ENCODE measurements at places on chromosomes 2 and 18.

GRCh38 chr18:9092665-9093064 lies 9.8 kb upstream of the NDUFV2 start:
- DNase-seq, result peak; percentile 5

DNA sequence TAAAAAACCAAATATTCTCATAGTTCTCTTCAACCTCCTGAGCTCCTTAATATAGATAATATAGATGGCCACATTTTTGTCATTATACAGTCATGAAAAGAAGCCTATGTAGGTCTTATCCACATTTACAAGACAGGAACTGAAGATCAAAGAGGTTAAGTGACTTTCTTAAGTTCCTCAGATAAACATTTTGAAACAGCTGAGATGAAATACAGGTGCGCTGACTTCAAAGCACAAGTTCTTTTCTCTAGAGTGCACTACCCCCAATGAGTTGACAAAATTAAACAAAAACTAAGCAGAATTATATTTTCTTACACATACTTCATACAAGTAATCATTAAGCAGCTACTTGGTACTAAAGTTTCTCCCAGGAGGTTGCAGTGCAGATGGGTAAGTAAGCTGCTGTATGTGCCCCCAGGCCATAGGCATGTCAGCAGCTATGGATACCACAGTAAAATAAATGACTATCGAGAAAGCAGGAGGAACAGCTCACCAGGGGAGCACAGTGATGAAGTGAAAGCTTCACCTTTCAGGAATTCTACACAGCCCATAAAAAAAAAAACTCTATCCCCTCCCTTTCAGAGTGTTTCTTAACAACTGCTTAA lies 199.8 kb downstream of the DPP10 start:
- no peak for DNase-seq

DNA sequence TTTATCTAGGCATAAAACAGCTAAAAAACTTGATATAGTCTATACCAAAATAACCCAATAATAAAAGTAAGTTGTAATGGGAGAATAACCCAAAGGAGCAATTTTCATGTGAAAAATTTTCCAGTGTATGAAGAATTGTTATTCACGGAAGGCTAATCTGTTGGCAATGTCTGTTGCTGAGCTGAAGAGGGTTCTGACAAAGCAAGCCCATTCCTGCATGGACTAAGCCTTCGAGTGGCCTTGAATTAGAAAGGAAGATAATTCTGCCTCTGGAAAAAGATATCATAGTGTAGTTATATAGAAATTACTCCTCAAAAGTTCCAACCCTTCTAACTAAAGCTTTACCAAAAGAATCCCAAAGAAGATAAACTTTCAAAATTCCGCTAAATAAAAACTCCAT lies 101.5 kb downstream of the MAP2 start:
- no peak for DNase-seq

- DNase-seq, result peak; percentile 24
These were observed 229.8 kb downstream of the CCDC178 start for GRCh38 chr18:33210575-33211189.

DNA sequence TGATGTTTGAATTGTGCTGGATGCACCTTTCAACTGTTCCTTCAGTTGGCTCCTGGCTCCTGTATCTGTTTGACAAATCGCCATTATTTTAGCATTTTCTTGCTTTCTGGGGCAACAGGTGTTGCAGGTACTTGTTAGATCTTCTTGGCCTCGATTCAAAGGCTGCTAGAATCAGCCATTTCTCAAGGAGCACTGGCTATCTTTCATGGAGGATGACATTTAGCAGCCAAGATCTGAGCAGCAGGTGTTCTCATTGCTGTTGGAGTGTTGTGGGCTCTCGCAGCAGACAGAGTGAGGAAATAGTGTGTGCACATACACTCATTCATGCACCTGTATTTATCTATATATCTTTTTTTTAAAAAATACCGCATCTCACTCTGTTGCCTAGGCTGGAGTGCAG lies 52.2 kb downstream of the INPP5D start:
- no peak for DNase-seq

DNA sequence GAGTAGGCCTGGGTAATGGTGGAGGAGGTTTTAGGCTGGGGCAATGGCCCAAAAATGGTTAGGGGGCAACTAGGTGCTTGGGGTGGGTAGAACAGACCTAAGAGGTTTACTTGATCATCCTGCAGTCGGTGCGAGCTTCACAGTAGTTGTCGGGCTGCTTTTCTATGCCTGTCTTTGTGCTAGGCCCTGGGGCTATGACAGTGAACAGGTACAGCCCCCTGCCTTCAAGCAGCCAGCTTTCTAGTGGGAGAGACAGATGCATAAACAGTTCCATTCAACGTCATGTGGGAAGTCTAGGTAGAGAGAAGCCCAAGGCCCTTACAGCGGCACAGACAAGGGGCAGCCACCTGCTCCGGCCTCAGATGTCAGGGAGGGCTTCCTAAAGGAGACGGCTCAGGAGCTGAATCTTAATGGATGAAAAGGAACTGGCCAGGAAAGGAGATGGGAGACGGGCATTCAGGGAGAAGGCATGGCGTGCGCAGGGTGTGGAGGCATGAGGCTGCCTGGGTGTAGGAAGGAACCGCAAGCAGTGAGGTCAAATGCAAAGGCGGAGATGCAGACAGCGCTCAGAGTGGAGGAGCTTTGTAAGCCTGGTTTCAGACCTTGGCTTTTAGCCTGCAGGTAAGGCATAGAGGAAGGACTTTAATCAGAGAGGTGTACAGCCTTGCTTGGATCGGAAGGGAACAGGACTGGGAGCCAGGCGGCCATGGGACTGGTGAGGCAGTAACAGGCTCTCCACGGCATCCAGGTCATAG lies 6.0 kb downstream of the CTIF start:
- no peak for DNase-seq

DNA sequence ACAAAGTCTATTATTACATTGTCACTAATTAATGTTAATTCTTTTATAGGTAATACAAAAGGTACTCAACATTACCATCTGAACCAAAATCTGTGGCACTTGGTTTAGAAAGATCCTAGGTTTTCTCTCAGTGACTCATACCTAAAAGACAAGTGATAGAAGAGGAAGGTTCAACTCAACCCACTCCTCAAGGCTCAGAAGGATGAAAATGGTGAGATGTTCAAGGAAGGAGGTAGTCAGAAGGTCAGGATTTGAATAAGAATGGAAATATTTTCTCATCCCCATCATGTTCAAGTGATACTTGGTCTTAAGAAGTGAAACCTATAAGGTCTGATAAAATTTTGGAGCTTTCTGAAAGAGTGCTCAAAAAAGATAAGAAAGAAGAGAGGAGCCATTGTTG lies 86.4 kb upstream of the FBXO11 start:
- DNase-seq, result no peak

GRCh38 chr18:7721532-7721931 lies 154.4 kb downstream of the PTPRM start:
- no peak for DNase-seq

- DNase-seq, result no peak
These were observed 71.0 kb downstream of the NOL4 start for GRCh38 chr18:34153711-34154110.

DNA sequence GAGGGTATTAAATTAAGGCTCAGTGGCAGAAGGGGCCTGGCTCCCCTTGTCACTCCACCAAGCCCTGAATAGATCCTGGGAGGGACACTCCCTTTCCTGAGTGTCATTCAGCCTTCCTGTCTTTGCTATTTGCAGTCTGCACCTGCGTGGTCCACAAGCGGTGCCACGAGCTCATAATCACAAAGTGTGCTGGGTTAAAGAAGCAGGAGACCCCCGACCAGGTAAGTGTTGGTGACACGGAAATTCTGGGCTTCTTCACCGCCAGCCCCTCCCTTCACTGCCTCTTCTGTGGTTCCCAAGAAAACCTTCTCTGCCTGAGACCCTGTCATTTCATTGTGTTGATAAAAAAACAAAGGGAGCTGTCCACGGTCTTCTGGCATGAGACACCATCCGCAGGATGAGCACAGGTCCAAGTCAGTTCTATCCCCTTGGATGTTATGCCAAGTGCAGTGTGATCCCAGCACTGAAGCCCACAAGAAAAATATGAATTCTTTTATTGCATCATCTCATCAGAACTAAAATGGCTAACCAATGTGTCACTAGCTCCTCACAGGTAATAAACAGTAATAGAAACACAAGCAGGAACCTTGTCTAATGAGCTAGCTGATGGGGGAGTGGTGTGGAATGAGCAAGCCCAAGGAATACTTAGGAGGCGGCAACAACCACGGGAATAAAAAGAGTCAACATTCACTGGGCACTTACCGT lies 316.9 kb upstream of the EPAS1 start:
- DNase-seq, result no peak

DNA sequence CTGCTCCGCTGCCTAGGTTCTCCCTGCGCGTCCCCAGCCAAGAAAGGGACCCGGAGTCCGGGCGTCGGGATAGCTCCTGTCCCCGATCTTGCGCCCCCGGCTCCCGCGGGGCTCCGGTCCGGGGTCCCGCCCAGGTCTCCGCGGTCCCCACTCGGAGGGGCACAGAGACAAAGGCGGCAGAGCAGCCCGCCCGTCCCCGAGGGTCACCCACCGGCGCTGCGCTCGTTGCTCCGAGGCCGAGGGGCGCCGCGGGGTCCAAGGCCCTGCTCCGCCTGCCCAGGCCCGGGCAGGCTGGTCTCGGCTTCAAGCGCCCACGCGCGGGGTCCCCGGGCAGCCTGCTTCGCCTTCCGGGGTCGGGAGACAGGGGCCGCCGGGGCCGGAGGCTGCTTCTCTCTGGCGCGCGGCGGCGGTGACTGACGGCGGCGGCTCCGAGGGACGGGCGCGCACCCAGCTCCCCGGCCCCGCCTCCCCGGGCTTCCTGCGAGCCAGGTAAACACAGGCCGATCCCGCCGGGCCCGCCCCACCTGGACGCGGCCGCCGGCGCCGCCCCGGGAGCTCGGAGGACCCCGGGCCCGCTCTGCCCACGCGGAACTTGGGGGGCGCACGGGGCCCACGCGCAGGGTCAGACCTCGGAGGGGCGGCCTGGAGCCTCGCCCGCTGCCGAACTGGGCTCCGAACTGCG lies at the start of gene MBP:
Gene MBP, minus strand, starts transcription at position 415 of the 682 bp plus-strand sequence. CDS start 27,522 bp downstream, outside the sequence.
- DNase-seq, result peak; percentile 19

DNA sequence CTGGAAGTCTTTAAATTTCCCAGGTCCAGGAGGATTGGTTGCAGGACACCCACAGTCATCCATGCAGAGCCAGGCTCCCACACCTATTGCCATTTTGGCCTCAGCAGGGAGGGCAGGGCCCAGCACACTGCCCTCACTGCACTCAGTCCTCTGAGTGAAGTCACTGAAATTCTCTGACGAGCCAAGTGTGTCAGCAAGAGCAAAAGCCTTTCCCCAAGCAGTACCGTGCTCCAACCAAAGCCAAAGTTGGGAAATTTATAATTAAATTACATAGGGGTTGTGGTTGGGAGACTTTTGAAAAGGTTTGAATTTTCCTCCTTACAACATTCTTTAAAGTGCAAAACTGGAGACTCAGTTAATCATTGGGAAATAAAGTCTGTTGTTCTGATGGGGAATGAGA lies 98.5 kb upstream of the CD226 start:
- DNase-seq, result no peak

DNA sequence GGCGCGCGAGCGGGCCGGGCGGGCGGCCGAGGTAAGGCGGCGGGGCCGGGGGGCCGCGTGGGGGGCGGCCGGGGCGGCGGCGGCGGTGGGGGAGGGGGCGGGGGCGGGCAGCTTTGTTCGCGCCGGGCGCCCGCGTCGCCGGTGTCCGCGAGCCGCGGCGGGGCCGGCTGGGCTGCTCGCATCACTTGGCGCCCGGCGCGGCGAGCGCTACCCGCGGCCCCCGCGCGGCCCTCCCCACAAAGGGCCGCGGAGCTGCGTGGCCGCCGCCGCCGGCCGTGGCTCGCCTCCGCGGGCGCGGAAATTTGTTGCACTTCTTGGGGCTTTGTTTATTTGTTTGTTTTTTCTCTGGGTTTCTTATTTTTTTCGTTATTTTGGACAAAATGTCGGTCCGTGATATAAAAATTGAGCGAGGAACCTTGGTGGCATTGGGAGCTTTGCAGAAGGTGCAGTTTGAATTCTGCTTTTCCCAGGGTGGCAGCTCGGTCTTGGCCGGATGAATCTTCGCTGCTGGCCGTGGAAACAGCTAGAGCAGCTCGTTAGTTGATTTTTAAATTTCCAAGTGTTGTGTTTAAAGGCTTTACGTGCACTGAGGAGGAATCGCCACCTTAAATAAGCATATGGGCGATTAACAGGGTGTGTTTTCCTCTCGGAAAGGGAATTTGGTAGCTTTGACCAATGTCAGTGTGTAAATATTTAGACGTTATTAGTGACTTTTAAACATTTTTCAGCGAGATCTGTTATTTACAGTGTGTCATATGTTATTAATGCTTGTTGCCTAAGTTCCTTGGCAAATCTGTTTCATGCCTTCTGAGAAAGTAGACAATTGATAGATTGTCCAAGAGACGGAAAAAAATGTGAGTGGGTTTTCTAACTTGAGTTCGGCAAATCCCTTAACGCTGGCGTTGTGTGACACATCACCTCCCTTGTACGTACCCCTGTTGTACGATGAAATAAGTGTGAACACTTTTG lies 822 bp downstream of the UBE2E3 start:
- DNase-seq, result peak; percentile 30

DNA sequence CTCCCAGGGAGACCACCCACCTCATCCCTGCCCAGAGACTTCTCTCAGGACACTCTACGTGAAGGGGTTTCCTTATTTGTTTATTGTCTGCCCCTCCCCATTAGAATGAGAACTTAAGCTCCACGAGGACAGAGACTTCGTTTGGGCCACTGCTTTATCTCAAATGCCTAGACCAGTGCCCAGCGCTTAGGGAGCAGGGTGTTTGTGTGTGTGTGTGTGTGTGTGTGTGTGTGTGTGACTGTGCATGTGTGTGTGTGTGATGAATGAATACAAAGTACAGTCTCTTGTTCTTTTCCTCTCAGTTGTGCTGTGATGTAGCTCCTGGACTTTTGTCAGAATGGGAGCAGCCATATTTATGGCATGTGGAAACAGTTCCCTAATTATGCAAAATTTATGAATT lies 34.4 kb upstream of the CABYR start:
- no peak for DNase-seq

DNA sequence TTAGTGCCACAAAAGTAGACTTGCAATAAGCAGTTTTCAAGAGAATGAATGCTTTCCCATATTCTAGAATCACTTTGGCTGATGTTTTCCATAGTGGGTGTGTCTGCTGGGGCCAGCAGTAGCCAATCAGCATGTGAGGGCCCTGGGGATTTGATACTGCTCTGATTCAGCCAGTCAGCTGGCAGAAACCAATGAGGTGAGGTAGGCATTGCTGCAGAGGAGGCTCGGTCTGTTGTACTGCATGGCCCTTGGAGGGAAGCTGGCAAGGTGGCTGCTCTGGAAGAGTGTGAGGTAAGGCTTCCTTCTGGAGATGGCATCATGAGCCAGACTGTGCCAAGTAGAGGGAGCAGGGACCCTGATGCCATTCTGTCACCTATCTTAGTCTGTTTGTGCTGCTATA lies 22.7 kb downstream of the TMEM87B start:
- no peak for DNase-seq

GRCh38 chr18:63970809-63971205 lies 926 bp downstream of the SERPINB8 start:
- no peak for DNase-seq

- DNase-seq, result no peak
These were observed 38.4 kb downstream of the TGFBRAP1 start for GRCh38 chr2:105290981-105291660.

DNA sequence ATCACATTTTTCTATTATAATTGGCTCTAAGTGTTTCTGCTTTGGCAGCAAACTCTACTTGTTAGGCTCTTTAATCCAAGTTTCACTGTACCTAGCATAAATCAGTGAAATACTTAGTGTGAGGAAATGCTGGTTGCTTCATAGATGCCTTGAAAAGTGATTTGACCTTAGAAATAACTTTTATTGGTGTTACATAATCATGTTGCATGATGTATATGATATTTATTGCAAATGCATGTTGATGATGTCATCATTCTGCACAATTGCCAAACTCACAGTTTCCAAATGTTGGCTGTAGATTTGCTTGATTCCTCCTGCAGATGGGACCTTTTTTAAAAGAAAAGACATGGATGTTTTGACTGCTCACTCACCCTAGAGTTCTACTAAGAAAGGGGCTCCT lies 137.6 kb upstream of the BCL2L11 start:
- DNase-seq, result no peak

All from NCI-H526 treated with DMSO at 0.1 percent for 48 hours (cell line).